HT1080 (cell line): ENCODE measurements at places on chromosomes 2 and 18. TPM values are rescaled to one million over a fixed set of nuclear protein-coding genes. Genes with fewer than 3 reads are reported as not detected.

- DNase-seq = peak; percentile 52
Observed at GRCh38 chr2:207370646-207371045, 159.1 kb upstream of the CREB1 start.

DNA sequence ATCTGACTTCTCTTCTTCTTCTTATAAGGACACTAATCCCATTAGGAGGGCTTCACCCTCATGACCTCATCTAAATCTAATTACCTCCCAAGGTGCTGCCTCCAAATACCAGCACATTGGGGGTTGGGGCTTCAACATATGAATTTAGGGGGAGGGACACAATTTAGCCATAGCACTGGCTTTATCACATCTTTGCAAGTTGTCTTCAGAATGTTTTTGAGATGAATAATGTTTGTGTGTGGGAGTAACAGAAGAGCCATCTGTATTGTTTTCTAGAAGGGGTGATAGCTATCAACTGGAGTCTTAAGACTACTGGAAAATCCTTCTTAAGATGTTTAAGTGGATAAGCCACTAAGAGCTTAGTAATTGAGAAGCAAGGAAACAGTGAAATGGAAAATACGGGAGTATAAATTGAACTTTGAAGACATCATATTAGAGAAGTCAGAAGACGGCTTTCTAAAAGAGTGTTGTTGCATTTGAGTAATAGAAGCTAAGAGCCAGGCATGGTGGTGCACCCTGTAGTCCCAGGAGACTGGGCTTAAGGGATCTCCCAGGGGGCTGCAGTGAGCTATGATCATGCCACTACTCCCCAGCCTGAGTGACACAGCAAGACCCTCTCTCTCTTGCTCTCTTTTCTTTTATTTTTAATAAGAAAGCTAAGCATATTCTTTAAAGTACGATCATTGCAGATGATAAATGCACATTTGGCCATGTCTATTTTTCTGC is 32.6 kb upstream of the B3GNT2 start:
- DNase-seq = no peak

DNA sequence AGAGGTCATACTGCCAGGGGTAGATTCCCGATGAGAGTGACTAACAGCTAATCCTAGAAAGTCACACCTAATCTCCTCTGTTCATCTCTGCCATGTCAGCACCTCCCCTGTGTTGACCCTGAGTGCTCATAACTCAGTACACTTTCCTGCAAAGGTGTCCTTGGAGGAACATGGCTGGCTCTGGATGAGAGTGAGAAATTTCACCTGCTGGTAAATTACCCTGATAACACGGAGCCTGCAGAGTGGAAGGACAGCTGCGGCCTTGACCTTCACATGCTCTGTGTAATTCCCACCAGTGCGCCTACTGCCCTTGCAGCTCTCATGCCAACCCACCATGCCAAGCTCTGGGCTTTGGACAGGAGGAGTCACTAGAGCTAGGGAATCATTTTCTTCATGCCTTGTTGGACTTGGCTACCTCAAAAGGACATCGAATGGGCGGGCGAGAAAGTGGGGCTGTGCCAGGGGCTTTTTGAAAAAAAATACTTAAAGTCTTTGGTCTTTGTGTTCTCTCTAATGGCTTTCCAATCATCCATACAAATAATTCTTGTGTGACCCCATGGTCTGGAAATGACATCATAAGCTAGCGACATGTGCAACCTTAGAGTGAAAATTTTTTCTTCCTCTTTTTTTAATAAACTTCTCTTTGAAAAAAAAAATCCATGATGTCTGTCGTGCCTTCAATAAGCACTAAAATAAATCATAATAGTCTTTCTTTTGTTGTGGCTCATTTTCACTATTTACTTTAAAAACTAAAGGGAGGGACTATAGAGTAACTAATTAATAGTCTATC is 319.9 kb downstream of the MYCN start:
- DNase-seq = no peak

DNA sequence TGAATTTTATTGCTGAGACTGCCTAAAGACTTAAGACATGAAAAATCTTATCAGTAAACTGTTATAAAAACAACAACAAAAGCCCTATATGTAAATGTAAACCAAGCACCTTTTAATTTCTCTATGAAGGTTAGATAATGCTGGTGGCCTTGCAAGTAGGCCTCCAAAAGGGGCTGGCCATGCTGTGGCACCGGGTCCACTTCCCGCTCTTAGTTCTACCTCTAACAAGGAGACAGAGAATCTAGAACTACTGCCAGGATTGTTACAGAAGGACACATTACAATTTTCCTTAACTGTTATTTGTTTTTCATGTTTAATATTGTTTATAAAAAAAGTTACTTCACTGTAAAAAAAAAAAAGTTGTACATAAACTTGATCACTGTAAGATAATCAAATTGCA is 49.0 kb downstream of the UGP2 start:
- no peak for DNase-seq

GRCh38 chr18:74380916-74381315 is 65.3 kb downstream of the C18orf63 start:
- DNase-seq = no peak

The SERPINB4 gene
- not detected in 2 replicates for total RNA-seq

The WDR7 gene
- total RNA-seq = 11.4 and 11.8 TPM in 2 replicates

The SCN7A gene
- total RNA-seq = not detected in 2 replicates

The METAP1D gene
- total RNA-seq = 9.5 and 10.7 TPM in 2 replicates

The RFX8 gene
- 8.1 and 10.6 TPM in 2 replicates for total RNA-seq
